ENCODE measurements at places on chromosomes 12 and 14.

DNA sequence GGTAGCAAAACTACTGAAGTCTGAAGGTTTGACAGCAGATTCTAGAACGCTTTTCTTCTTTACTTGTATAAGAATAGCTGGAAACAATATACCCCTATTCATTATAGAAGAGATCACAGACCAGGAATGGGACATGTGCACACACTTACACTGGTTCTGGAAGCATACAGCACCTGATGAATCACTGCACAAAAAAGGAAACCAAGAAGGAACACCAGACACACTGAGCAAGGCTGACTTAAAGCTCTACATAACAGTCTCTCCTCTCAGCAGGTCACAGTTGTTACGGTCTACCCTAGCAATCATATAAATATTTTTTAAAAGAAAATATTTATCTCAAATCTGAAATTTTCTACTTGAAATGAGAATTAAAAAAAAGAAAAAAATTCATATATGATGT is 13.5 kb downstream of the ATP2B1 start:
- no peak for DNase-seq

GRCh38 chr12:110760204-110760609 is 17.5 kb upstream of the PPP1CC start:
- DNase-seq, result no peak

GRCh38 chr12:26651566-26652188 is 181.3 kb downstream of the ITPR2 start:
- DNase-seq, result peak; percentile 93

DNA sequence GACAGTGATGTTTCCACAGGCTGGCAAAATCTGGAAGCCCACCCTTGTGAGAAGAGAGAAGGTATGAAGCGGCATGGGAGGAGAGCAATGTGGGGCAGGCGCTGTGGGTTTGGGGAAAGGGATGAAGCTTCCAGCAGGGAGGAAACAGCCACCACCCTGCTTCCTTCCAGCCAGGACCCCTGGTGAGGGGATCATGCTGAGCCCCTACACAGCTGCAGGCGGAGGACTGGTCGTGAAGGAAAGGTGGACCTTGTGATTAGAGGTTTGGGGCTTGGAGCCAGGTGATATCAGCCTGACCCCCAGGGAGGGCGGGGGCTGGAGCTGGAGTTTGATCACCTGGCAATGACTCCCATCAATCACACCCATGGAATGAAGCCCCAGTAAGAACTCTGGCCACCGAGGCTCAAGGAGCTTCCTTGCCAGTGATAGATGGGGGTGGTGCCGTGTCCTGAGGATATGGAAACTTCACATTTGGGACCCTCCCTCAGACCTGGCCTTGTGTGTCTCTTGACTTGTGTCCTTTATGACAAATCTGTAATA is 48.6 kb downstream of the RIMBP2 start:
- no peak for DNase-seq

- no peak for DNase-seq
Observed at GRCh38 chr12:110012137-110012536, 12.9 kb downstream of the ANKRD13A start.

Measured in H1 (cell line).